ENCODE measurements at places on chromosomes 4 and X. TPM values are rescaled to one million over a fixed set of nuclear protein-coding genes. Genes with fewer than 3 reads are reported as not detected.

The HTN3 gene
- total RNA-seq, result not detected

The USP51 gene
- total RNA-seq, result 0.99 TPM

The FATE1 gene
- total RNA-seq, result not detected

DNA sequence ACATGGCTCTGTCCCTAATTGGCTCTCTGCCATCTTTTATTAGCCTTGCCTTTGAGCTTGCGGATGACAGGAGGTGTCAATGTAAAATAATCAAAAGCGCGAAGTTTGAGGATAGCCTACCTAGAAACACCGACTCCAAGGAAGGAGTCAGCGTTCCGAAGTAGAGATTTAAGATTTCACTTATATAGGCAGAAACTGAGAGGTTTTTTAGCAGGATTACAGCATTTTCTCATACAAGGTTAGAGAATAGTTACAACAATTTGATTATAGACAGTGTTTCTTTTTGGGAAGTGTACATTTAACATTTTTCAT, 499 bp upstream of the NFXL1 start:
- no peak overlapping the region for H3K27ac ChIP-seq
- H3K4me3 ChIP-seq, result peak overlapping the region; percentile 37
- no peaks in the 10 kb centered on the region for H3K27me3 ChIP-seq
- no peaks in the 10 kb centered on the region for H3K36me3 ChIP-seq
- no peak for DNase-seq
